ENCODE measurements at places on chromosomes 13 and 19.

DNA sequence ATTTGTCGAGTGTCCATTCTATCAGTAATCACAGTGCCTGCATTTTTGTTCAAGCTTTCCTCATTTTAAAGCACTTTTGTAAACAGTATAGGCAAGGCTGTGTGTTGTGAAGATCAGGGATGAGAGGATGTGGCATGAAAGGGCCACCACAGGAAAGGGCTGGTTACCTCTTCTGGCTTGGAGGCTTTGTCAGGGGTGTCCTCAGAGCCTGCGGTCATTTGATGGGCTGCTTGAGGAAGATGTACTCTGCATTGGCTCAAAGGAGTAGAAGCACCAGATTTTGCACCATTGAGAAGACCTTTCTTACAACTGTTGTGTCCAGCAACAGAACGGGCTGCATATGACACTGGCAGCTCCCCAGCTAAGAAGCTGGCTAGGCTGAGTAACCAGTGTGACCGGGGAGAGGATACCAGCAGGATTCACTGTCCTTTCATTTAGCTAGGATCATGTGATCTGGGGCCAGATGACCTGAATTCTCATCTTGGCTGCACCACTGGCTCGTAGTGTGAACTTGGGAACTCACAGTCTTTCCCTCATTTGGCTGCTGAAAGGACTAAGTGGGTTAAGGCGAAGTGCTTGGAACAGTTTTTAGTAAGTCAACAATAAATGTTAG lies 380.2 kb downstream of the FGF9 start:
- no peak for DNase-seq

DNA sequence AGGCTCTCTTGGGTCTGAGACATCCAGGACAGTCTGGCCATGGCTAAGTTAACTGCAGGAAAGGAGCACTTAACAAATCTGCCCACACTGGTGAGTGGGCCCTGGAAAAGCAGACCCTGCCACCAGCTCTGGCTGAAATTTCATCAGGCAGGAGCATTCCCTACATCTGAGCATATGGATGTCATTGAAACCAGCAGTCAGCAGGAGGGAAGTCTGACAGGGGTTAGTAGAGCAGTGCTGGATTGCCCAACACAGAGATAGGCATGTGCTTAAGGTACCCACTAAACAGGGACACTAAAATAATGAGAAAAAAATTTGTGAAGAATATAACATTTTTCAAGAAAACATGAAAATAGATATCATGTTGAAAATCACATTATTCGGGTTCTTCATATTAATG lies 13.6 kb upstream of the ACOD1 start:
- DNase-seq, result no peak

DNA sequence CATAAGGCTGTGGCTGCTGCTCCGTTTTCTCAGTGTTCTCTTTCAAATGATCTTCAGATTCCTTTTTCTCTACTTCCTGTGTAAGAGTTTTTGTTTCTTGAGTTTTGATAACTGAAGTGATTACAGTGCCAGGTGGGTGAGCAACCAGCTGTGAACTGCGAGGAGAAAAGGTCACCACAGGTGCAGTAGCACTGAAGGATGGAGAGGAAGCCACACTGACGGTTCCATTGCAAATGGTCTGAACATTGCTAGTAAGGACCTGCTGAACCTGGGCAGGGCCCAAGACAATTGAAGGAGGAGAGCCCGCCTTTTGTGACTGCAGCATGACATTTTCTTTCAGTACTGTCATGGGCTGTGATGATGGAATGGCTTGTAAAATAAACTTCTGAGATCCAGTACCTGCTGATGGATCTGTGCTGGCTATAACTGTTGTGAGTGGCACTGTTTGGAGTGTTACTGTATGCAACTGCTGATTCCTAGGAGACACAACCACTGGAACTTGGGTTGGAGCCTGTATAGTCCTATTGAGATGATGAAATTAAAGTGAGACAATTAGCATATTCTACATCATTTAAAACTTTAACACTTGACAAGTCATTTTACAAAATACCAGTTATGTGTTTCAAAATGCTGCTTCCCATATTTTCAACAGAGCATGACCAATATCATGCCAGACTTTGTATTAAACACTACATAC lies 85.5 kb downstream of the ELF1 start:
- no peak for DNase-seq

GRCh38 chr19:16862826-16863415 lies 25.9 kb upstream of the F2RL3 start:
- no peak for DNase-seq

DNA sequence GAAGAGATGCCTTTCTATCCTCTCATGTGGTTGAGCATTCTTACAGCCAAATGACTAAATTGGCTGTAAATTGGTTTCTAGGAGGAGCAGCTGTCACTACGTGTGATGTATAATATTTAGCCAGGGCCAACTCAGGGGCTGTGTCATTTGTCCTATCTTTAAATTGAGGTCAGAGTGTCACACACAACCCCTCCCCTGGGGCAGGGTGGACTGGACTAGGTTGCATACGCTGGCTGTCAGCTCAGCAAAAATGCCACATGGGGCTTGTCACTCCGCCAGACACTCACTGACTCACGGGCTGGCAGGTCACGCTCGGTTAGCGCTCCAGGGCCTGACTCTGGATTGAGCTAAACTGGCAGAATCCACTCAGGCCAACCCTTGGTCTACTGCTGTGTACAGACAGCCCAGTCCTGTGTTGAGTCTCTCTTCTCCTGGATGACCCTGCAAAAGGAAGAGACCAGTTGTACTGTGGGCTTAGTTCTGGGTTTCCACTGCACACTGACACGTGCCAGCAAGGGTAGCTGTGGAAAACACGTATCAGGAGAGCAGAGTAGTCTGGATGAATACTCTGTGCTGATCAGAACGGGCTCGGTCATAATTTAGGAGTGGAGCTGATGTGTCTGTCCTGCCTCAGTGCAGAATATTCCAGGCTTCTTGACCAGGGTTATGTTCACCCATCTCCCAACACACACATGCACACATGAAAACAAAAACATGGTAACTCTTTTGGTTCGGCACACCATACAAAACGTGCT lies 29.1 kb downstream of the SHISA2 start:
- DNase-seq, result no peak

- peak; percentile 92 for DNase-seq
Observed at GRCh38 chr19:17847538-17848366, at the start of gene JAK3. Gene JAK3 (minus strand): TSS chr19:17847982. CDS start chr19:17844417, 3,565 bp downstream.

DNA sequence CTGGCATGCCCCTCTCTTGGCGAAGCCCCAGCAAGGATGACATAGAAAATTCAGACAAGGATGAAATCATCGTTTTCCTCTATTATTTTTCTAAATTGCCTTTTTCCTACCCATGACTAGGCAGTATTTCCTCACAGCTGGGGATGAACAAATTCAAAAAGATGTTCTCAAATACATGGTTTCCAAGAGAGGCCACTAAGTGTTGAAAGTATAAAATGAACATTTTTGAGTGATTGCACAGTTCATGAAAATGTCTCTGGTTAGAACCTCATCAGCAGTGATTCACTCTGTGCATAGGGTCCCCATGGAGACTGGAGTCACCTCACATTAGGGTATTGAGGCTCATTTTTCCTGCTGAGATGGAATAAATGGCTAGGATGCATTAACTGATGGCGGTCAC lies 373.7 kb downstream of the DNAJC15 start:
- no peak for DNase-seq

GRCh38 chr13:85298387-85298924 lies 500.8 kb downstream of the SLITRK6 start:
- DNase-seq, result no peak

- DNase-seq, result no peak
Observed at GRCh38 chr19:2302319-2303210, 5.4 kb downstream of the LINGO3 start.

GRCh38 chr13:62702502-62702901 lies 1286.9 kb upstream of the PCDH20 start:
- no peak for DNase-seq

DNA sequence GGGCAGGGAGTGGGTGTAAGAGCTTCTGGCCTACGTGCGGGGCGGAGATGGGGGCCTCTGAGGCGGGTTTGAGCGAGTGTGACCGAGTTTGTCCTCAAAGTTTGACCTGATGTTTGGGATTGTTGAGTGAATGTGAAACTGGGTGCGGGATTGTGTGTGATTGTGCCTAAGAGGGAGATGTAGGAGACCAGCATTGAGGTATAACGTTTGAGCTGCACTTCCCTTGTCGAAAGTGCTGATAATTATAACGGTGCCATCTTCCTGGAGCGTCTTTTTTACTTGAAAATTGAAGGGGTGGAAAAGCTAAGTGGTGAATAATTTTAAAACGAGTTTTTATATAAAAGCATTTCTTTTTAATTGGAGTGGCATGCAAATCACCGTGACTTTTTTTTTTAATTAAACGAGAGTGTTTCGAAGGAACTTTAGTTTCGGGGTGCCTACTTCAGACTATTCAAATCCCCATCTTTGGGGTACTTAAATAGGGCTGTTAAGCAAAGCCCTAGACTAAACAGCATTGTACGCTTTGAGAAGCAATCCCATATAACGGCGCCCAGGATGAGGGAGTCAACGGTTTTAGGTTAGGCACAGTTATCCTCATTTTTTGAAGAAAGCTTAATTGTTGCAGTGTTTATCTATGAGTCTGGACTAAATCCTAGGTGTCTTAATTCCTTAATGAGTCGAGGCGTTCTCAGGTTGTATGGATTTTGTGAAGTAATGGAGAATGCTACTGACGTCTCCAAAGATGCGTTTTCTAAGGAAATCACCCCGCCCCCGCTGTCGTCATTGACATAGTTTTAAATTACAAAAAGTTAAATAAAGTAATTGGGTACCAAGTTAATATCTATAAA lies 594 bp downstream of the ZNF146 start:
- peak; percentile 45 for DNase-seq

- DNase-seq, result peak; percentile 17
Observed at GRCh38 chr19:30029721-30030510, 87.9 kb downstream of the URI1 start.

GRCh38 chr19:42563352-42564210 lies 31.1 kb downstream of the CEACAM8 start:
- peak; percentile 20 for DNase-seq

DNA sequence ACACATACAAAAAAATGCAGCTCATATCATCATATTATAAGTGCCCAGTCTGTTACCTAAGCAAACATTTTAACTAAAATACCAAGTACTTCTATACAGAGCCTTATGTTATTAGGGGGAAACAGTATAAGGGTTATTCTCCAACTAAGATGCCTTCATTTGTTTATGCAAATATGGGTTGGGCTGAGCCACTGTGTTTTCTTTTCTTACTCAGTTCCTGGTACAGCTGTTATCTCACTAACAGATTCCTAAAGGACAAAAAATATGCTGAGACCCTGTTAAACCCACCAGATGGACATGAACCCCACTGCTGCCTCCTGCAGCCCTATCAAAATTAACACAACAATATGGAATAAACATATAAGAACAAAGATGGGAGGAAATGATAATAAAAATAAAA lies 34.5 kb upstream of the SMAD9 start:
- DNase-seq, result no peak

DNA sequence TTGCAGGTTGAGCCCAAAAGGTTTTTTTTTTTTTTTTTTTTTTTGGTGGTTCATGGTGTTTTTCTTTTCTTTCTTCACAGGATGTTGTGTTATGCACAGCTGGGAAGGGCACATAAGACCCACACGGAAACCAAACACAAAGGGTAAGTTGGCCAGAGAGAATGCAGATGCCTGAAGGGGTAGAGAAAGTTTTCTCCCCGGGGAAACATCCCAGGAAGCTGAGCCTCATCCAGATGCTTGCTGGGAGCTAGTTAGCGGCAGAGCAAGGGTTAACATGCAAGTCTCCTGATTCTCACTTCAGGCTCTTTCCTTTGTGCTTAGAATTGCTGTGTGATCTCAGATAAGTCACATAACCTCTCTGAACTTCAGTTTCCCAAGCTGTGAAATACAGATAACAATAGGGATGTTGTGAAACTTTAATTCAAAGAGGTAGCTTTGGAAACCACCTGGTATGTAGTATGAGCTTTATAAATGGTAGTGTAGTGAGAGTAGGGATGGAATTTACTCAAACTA lies 3.1 kb downstream of the ADGRE1 start:
- no peak for DNase-seq

- DNase-seq, result peak; percentile 16
Observed at GRCh38 chr19:44050740-44051649, 841 bp upstream of the ZNF223 start.

- DNase-seq, result no peak
Observed at GRCh38 chr13:44746690-44747089, 170.6 kb upstream of the TSC22D1 start.

DNA sequence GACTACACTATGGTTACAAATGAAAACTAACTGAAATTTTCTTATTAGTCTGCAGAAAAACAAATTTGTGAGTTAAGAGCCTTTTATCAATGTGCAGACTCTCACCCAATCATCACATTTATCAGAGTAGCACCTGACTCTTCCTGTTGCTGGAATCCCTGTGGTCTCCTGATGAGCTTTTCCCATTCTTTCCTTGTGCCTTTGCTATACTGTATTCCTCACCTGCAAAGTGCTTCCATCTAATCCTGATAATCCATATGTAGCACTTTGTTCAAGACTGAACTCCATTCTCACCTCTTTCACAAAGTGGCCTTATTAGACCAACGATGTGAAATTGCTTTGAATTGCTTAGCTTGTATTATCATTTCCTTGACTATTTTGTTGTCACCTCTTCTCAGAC lies 225.3 kb downstream of the LHFPL6 start:
- DNase-seq, result no peak

- peak; percentile 20 for DNase-seq
Observed at GRCh38 chr19:29467824-29468401, 57.9 kb upstream of the VSTM2B start.

GRCh38 chr19:7266832-7267231 lies 27.4 kb downstream of the INSR start:
- no peak for DNase-seq

DNA sequence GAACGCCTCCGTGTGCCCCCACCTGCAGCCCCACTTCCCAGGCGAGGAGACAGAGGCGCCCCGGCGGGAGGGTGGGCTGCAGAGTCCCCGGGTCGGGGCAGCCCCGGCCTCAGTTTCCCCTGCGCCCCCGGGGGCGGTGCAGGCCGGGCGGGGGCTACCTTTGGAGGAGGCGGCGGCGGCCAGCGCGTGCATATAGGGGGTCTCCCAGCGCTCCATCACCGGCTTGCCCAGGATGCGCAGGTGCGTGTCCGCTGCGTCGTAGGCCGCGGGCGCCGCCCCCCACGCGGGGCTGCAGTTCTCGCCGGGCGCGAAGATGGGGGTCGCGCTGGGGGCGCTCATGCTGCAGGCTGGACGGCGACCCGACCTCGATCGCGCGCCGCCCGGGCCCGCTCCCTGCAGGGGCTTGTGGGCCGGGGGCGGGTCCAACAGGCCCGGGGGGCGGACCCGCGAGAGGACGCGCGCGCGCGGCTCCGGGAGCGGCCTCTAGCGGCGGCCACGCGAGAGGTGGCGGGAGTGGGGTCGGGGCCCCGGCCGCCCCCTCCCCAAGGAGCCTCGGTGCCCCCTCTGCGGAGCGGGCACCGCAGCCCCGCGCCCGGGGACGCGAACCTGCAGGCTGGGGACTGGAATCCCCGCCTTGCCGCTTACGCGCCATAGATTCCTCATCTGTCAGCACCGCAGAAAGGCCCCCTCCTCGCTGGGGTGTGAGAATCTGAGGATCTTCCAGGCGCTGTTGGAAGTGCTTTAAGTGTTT lies at the start of gene GAMT:
Gene GAMT (minus strand): TSS at position 405 of the 751 bp plus-strand sequence. CDS start 66 bp downstream, at position 339.
- peak; percentile 70 for DNase-seq
